ENCODE measurements at places on chromosomes 12 and 14.

- DNase-seq: no peak
Observed at GRCh38 chr12:94690198-94690771, 39.9 kb upstream of the TMCC3 start.

- peak; percentile 79 for DNase-seq
Observed at GRCh38 chr14:70641548-70642302, at the start of gene TTC9. Gene TTC9, plus strand, starts transcription at chr14:70641916. Its CDS starts 214 bp downstream, at chr14:70642130.

- no peak for DNase-seq
Observed at GRCh38 chr12:121719926-121720414, 7.4 kb downstream of the TMEM120B start.

GRCh38 chr12:57129321-57129842, 1.1 kb downstream of the LRP1 start:
- no peak for DNase-seq

DNA sequence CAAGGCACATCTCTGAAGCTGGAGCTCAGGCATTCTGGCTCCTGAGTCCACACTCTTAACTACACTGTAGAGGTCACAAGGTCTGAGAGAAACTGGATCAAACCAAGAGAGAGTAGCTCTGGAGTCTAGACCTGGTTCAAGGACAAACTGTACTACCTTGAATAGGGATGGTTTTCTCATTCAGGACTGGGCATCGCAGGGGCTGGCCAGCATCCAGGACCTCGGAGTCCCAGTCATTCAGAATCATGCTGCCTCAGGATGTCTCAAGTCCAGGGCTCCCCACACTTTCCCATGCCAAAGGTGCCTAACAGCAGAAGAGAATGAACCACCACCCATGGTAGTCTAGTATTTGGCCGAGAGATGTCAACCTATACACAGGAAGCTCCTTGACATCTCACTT, 13.1 kb upstream of the PLEKHD1 start:
- no peak for DNase-seq

DNA sequence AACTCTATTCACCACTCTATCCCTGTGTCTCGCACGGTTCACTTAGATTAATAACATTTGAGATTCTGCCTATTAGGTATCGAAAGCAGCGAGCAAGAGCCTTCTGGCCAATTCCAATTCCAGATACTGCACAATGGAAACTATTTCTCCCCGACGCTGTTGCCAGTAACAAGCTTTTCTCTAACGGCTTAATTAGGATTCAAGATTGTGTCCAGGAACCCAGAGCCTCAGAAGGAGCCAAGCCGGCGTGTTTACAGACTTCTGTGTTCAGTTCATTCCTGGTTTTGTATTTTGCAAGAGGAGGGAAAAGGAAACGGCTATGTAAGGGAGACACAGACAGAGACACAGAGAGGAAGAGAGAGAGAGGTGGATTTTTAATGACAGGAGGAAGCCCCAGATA, 185.6 kb downstream of the DICER1 start:
- DNase-seq: no peak

DNA sequence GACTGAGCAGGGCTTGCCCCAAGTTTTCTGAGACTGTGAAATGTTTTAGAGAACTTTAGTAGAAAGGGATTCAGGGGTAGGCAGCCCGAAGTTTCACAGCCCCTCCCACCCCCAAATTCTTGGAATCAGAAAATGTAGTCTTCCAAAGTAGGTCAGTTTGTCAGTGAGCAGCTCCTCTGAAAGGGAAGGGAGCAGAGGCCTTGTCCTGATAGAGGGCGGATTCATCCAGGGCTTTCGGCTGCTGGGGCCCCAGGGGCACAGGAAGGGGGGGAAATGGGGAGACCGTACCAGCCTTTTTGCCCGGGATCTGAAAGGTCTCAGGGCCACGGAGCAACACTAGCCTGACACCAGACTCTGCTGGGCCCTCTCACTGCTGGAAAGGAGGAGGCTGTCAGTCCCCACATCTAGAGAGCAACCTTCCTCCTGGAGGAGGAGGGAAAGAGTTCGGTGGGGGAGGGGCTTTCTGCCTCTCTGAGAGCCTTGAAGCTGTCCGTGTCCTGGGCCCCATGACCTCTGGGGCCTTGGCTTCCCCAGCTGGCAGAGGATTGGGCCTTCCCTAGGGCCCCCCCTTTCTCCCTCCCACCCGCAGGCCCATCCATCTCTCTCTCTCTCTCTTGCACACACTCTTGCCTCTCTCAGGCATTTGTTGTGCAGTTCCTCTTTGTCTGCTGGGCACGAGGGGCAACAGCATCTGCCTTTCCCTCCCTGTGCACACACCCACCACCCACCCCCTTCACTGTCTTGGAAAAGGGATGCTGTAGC, at the start of gene IKZF4:
Gene IKZF4 (plus strand): TSS at position 621 of the 762 bp plus-strand sequence. CDS start 451 bp downstream, outside the sequence.
- DNase-seq: no peak

- DNase-seq: peak; percentile 78
Observed at GRCh38 chr14:22545842-22546721, 42.9 kb downstream of the DAD1 start.

DNA sequence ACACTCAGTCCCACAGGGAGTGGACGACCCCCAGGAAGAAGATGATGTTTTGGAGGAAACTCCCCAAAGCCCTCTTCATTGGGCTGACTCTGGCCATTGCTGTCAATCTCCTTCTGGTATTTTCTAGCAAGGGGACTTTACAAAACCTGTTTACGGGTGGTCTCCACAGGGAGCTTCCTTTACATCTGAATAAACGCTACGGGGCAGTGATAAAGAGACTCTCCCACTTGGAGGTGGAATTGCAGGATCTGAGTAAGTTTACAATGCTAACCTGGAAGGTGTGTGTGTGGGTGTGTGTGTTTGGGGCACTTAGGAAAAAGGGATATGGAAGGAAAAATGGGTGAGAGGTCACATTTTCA, 416 bp downstream of the GALNT8 start:
- DNase-seq: no peak

DNA sequence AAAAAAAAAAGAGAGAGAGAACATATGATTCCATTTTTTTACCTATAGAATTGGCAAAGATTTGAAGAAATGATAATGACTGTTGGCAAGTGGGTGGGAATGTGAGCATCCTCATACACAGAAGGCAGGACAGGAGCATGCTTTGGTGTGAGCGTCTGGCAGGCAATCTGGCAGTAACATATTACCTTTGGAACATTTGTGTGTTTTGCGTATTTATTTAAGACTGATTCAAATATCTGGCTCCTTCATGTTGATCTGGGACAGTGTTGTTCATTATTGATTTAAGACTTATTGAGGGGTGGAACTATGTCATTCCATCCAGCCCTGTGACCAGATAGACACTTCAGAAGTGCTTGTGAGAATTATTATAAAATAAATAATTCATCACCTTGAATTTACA, 53.1 kb downstream of the PPP1R36 start:
- no peak for DNase-seq

DNA sequence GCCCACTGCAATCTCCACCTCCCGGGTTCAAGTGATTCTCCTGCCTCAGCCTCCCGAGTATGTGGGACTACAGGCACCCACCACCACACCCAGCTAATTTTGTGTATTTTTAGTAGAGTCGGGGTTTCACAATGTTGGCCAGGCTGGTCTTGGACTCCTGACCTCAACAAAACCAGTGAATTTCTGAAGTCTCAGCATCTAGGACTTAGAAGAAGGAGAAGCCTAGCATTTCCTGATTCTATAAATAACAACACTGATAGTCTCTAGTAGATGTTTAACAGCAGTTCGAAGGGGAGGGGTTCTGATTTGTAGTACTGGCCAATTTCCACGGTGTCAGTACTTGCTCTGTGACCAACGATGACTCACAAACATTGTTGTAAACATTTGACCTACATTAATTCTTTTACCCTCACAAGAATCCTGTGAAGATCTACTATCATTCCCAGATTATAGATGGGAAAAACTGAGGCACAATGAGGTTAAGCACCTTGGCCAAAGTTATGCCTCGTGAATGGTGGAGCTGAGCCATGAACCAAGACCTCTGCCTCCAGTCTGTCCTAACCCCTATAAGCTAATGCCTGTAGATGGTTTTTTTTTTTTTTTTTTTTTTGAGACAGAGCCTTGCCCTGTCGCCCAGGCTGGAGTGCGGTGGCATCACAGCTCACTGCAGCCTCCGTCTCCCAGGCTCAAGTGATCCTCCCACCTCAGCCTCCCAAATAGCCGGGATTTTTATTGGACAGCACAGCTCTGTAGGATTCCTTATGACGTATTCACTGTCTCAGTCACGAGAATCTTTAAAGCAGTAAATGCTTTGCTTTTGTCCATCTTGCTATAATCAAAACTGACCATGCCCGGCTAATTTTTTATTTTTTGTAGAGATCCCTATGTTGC, 5.2 kb downstream of the P2RX4 start:
- no peak for DNase-seq
